ENCODE measurements at places on chromosomes 2 and 18.

DNA sequence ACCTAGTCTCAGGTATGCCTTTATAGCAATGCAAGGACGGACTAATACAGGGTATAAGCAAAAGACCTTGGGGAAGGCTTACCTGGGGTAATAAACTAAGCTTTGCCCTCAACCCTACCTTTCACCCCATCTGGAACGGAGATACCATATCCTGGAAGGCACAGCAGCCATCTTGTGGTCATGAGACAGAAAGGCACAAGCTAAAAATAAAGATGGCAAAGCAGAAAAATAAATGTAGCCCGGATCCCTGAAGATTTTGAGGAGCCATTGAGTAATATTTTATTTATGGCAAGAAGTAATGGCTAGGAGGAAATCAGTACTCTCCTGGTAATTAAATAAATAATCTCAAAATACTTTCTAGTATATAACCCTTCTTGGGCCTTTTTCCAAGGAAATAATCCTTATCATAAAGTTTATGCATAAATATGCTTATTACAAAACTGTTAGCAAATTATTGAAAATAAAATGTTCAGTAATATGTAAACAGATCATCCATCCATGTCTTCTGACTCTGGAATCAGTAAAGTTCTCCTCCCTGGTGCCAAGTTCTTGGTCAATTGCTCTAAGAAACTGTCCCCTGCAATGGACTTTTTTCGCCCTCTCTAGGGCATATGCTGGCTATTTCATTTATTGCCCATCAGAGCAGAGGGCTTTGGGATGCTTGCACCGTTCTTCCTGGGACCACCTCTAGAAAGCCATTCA is 198.7 kb downstream of the SPP2 start:
- DNase-seq: no peak

- no peak for DNase-seq
Observed at GRCh38 chr18:62678847-62679485, 36.4 kb upstream of the PHLPP1 start.

- DNase-seq: no peak
Observed at GRCh38 chr2:26442301-26442700, 35.6 kb downstream of the OTOF start.

- DNase-seq: no peak
Observed at GRCh38 chr18:47726550-47726949, 203.9 kb downstream of the SMAD2 start.

DNA sequence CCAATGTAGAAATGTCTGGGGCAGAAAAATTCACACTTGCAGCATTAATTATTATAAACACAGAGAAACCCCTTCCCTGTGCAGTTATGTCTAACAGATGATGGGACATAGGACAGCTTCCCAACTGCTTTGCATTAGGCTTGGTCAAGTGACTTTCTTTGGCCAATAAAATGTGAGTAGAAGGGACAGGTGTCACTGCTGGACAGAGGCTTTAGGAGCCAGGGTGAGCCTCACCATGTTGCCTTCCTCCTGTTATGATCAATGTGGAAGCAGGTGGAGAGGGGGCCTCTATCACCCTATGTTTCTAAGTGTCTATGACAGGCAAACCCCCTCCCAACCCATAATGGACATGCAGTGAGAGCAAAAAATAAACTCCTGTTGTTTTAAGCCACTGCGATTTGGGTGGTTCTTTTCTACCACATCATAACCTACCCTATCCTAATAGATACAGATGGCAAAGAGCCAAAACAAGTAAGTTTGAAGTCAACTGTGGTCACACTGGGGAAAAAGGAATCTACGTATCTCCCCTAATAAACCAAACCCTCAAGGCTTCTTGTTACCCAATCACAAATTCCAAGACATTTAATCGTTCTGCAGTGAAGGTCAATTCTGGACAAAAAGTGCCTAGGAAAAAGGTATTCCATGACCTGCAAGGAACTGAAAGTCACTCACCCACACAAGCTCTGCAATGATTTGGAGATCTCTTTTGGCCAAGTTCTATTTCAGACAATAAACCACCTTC is 28.6 kb upstream of the POU3F3 start:
- DNase-seq: no peak

DNA sequence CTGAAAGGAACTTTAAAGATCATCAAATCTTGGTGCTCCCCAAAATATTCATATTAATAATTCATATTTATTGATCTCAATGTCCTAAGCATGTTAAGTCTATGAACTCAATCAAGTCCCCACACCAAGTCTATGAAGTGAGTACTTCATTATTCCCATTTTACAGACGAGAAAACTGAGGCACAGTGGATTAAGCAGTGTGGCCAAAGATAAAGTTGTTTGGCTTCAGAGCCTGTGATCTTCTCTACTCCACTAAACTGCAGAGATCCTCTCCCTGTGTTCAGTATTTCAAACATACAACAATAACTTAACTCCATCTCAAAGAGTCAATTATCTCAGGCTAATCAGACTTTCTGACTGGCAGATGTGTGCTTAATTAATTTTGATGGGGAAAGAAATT is 29.8 kb downstream of the KCNK3 start:
- no peak for DNase-seq

DNA sequence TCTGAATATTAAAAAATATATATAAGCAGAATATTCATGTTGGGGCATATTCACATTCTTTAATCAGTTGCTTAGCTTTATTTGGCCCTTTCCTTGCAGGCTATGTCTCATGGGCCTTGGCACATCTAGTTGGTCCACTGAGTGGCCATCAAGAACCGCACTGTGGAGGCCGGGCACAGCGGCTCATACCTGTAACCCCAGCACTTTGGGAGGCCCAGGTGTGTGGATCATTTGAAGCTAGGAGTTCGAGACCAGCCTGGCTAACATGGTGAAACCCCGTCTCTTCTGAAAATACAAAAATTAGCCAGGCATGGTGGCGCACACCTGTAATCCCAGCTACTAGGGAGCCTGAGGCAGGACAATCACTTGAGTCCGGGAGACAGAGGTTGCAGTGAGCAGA is 127.6 kb upstream of the TANK start:
- DNase-seq: no peak

DNA sequence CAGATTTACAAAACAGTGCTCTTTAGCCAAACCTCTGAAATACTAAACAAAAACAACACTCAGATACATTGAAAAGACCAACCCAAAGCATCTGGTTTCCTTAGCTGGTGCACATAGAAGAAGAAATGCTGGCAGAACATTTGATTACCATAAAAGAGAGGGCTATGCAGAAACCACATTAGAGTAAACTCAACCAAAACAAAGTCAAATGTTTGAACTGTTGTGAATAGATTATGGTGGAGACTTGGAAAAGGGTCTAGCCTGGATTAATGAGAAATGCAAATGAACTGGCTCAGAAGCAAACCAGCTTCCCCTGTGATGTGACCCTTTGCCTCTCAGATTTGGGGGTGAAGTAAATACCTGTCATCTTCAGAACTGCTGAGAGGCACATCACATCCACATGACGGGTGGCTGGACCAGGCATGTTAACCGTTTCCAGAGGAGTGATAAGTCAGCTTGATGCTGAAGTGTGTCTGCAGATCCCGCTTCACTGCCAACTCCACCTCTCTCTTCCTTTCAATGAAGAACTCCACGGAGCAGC is 153.0 kb downstream of the NRP2 start:
- DNase-seq: no peak

- DNase-seq: no peak
Observed at GRCh38 chr2:204170411-204170810, 233.8 kb downstream of the ICOS start.

DNA sequence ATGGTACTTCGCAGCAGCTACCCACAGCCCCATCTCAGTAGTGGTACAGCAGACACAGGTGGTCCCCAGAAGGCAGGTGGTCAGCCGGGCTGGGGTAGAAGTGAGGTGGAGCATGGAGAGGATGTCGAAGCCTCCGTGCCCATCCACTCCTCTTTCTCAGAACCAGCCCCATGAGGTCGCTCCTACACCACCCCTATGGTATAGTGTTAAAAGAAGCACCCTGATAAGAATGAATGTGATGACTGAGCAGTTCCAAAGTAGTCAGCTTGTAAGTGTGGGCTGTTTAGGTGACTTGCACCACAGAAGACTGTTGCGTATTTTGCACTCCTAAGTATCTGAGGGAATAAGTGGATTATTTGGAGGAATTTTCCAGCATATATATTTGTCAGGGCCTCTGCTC is 111.3 kb downstream of the WDSUB1 start:
- DNase-seq: no peak

- DNase-seq: peak; percentile 59
Observed at GRCh38 chr2:132811148-132811915, 141.3 kb upstream of the LYPD1 start.

GRCh38 chr2:8582191-8582590 is 99.7 kb upstream of the ID2 start:
- no peak for DNase-seq

DNA sequence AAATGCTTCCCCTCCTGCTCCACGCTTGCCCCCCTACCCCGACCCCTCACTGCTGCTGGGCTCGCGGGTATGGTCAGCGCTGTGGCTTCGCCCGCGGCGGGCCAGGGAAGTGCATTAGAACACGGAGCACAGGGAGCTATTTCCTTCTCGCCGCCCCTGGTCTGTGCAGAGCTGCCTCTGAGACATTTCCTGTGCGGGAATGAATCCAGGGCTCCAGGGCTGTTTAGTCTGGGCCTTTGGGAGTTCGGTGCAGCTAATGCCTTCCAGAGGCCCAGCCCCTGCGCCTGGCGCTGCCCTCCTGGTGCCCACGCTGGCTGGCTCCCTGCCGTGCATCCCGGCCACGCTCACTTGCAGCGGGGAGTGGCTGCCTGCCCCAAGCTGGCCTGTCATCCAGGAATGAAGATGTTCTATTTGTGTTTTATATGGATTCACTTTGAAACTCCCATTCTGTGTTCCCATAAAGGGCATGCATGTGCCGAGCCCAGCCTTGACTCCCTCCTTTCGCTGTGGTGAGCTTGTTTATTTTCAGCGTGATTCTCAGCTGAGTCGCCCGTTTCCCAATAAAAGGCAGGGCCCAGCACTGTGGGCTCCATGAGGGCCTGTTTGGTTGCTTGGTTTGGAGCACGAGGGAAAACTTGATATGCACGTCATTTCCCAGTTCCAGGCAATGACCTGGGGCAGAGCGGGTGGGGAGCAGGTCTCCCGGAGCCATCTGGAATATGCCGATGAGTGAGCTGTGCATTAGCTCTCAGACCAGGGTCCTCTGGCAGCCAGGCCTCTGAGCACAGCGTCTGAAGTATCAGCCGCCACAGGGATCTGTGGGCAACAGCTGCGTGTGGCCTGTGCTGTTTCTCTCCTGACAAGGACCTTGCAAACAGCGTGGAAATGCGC is 42.7 kb downstream of the SH3RF3 start:
- no peak for DNase-seq

DNA sequence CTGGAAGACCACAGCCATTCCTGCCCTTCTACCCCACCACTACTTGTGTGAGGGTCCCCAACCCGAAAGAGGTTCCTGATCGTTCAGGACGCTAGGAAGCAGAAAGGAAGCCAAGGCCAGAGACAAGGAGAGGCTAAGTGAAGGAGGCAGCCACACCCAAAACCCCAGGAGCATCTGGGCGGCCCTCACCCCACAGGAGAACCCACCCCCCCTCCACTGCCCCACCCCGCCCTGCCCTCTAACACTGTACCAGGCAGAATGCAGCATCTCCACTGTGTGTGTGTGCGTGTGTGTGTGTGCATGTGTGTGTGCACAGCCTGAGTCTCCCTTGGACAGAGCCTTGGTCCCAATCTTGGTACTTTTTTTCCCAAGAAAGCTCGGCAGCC is 207.5 kb upstream of the HAAO start:
- no peak for DNase-seq

DNA sequence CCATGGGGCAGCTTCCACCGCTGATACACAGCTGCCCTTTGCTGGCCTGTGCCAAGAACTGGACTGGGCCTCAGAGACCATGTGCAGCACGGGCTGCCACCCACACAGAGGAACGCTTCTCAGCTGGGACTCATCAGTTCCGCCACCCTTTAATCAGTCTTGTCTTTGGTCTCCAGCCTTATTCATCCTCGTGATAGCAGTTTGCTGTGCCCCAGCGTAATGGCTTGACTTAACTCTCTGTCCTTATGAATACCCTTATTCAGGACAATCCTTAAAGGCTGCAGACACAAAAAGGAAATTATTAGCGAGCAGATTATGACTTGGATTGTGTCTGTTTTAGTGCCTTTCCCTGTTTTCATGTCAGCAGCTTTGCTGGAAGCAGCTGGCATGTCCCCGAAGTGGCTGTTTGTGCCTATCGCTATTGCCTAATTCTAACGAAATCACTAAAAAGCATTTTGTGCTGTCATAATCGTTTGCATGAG is 108.9 kb upstream of the DAPL1 start:
- peak; percentile 71 for DNase-seq

GRCh38 chr2:151637271-151637781 is 97.0 kb downstream of the NEB start:
- no peak for DNase-seq

GRCh38 chr2:25294573-25295462 is 46.9 kb downstream of the DNMT3A start:
- DNase-seq: peak; percentile 82

DNA sequence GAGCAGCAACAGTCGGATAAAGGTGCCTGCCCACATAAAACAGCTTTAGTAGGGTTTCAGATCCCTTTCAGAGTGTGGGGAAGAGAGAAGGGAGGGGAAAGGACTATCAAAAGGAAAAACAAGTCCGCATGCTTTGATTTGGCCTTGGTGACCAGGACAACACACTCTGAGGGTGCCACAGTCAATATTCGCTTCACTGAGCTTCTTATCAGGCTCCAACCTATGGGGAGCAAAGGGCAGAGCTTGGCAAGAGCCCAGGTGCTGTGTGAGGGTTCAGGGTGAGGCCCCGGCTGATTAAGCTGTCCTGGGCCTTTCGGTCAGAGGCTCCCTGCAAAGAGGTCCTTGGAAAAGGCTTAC is 237.4 kb upstream of the SMAD2 start:
- no peak for DNase-seq

GRCh38 chr18:77055429-77056300 is 76.9 kb downstream of the MBP start:
- DNase-seq: no peak

DNA sequence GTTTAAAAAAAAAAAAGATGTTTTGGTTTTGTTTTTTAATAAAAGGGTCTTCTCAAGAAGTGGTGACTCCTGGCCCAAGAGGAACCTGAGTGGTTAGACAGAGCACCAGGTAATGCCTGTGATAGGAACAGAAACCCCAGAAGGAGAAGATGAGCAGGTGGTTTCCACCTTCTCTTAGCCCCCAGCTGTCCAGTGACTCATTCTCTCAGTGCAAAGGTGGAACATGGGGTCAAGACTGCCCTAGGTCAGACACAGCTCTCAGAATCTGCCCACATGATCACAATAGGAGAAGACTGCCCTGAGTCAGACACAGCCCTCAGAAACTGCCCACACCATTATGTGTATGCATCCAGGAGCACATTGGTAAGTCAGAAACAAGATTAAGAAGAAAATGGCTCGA is 61.8 kb downstream of the TBC1D8 start:
- no peak for DNase-seq

DNA sequence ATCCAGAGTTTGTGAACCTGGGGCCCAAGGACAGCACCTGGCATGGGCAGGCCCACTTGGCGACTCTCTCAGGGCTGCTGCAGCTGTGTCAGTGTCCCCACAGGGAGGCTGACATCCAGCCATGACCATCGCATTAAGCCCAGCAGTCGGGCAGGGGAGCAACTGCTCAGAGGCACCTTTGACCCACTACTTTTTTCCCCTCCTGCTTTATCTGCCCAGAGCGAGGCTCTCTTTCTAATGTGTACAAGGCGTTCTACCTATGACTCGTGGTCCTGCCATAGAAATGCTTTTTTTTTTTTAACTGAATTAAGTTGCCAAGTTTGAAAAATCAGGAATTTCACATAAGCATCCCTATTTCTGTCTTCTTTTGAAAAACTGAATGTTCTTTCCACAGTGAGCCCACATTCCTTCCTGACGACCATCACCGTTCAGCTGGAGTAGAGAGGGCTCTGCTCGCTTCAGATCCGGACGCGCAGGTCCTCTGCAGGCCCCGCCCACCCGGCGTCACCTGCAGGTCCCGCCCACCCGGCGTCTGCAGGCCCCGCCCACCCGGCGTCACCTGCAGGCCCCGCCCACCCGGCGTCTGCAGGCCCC is 403 bp upstream of the CLUL1 start:
- no peak for DNase-seq
